HFFc6 (cell line): ENCODE measurements at places on chromosomes 6 and 20. TPM values are rescaled to one million over a fixed set of nuclear protein-coding genes. Genes with fewer than 3 reads are reported as not detected.
A peak's percentile ranks its signal among the peaks of the same experiment; 100 is the strongest.

GRCh38 chr6:115358616-115359015, 702.1 kb downstream of the FRK start:
- H3K4me3 ChIP-seq = no peak overlapping the region
- no peaks in the 10 kb centered on the region for H3K4me1 ChIP-seq
- no peaks in the 10 kb centered on the region for H3K36me3 ChIP-seq

Gene DCBLD1
- 29.3 to 41.7 TPM (median 39.6 TPM) in 3 replicates for total RNA-seq

DNA sequence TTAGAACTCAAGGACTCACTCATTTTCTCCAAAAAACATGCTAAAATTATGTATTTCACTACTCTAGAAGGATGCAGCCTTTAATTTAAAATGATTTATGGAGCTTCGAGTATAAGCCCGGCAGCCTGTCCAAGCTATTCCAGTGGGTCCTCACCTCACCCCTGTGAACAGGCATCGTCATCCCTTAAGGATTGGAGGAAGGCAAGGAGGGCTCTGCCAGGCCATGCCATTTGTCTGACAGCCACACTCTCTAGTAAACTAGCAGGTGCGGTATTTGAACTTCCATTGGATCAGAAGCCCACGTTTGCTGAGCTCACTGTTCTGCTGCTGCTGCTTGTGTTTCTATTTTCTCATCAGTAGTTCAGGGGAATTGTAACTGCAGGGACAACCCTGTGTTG, 39.8 kb upstream of the NAA20 start:
- H3K4me1 ChIP-seq = peaks cover 75% of the 10 kb centered on the region
- H3K27me3 ChIP-seq = peaks cover 3% of the 10 kb centered on the region
- no peak for DNase-seq
- peak overlapping the region; percentile 88 for H3K27ac ChIP-seq

Gene PAX1
- total RNA-seq = not detected in 2 replicates

Gene UNC5CL
- total RNA-seq = not detected in 3 replicates

Gene ADTRP
- 0.33 to 0.73 TPM (median 0.60 TPM) in 3 replicates for total RNA-seq

Gene NOX3
- not detected in 3 replicates for total RNA-seq

GRCh38 chr6:44386364-44386928, 1.1 kb upstream of the CDC5L start:
- H3K36me3 ChIP-seq = peaks cover 13% of the 10 kb centered on the region; the same call in 1 of the 2 replicates
- peaks cover 35% of the 10 kb centered on the region for H3K4me1 ChIP-seq
- no peak for DNase-seq
- peak overlapping the region; percentile 94 for H3K4me3 ChIP-seq

DNA sequence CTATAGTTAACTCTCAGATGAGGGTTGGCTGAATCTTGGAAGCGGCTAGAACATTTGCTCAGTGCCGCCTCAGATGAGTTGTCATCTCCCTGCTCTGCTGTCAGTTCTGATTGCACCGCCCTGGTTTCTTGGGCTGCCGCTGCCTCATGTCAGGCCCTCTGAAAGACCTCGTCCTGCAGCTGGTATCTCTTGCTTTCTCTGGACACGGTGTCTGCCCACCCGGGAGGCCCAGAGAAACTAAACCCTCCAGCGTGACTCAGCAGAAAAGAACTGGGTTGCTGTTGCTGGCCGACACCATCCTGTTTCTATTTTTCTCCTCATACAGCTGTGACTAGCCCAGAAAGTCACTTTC, 355.4 kb downstream of the CD83 start:
- no peak for DNase-seq
- H3K4me1 ChIP-seq = peaks cover 21% of the 10 kb centered on the region
- peak overlapping the region; percentile 69 for H3K27ac ChIP-seq
- no peaks in the 10 kb centered on the region for H3K27me3 ChIP-seq

- H3K4me3 ChIP-seq = no peak overlapping the region
- no peaks in the 10 kb centered on the region for H3K27me3 ChIP-seq
- no peak for DNase-seq
- H3K27ac ChIP-seq = no peak overlapping the region
These were observed 85.8 kb downstream of the LYRM4 start for GRCh38 chr6:5174756-5175549.

Gene RIMS4
- not detected in 3 replicates for total RNA-seq

Gene MEI4
- not detected in 3 replicates for total RNA-seq

Gene UFL1
- 20.1 to 24.9 TPM (median 23.4 TPM) in 3 replicates for total RNA-seq

DNA sequence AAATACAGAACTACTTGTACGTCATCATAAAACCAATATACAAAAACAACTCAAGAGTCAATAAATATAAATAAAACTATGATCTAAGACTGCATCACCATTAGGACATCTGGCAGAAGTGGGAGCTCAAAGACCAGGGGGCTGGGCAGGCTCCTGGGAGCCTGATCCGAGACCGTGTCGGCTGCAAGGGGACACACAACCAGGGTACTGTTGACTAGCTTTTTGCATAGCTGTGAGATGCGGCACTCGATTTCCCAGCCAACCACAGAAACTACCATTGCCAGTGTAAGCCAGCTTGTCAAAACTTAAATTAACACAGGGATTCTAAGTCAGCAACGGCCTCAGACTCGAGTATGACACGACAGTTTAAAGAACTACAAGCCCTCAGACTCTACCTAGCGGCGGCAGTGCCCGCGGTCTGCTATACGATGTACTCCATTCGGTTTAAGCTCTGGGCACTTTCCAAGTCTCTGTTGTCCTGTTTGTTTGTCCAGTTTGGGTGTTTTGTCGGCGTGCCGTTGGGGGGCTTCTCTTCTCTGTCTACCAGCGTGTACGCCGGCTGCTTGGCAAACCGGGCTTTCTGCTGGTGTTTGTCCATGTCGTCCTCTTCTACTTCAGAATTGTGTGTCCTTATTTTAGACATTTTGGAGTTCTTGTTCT, 34.6 kb downstream of the JAG1 start:
- H3K27me3 ChIP-seq = no peaks in the 10 kb centered on the region
- H3K4me1 ChIP-seq = peaks cover 26% of the 10 kb centered on the region
- H3K27ac ChIP-seq = no peak overlapping the region
- H3K36me3 ChIP-seq = peaks cover 34% of the 10 kb centered on the region
- no peak for DNase-seq
- no peak overlapping the region for H3K4me3 ChIP-seq

Gene BANF2
- not detected in 2 replicates for total RNA-seq

- no peak for DNase-seq
- H3K36me3 ChIP-seq = no peaks in the 10 kb centered on the region
- peaks cover 6% of the 10 kb centered on the region for H3K27me3 ChIP-seq
- no peak overlapping the region for H3K27ac ChIP-seq
- no peaks in the 10 kb centered on the region for H3K4me1 ChIP-seq
These were observed 30.8 kb upstream of the HLA-DOA start for GRCh38 chr6:33040157-33040556.

Gene HCRTR2
- not detected in 3 replicates for total RNA-seq
